GM23338 (cell line): ENCODE measurements at places on chromosomes 1 and 21. TPM values are rescaled to one million over a fixed set of nuclear protein-coding genes. Genes with fewer than 3 reads are reported as not detected.

DNA sequence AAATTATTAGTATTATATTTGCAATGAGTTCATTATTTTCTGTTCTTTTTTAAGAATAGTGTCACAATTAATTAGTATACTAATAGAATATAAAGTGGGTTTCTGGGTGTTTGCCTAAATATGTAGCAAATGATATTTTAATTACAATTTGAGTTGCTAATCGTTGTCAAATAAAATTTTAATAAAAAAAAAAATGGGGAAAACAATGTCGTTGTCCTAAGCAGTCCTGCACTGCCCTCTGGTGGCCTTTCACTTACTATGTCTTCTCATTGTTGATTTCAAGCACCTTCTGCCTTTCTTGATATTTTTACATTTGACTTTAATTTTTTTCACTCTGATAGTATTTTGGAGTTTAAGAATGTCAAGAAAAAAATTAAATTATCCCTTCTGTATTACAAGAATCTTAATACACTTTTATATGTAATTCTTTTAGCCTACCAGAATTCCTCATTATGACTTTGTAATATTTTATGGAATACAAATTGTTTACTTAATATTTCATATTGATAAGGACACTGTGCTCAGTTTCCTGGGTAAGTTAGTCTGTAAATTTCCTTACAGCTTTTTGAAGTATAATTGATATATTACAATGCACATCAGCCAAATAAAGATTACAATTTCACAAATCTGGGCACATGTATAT is 104.5 kb upstream of the FMN2 start:
- no peaks in the 10 kb centered on the region for H3K4me1 ChIP-seq
- no peaks in the 10 kb centered on the region for H3K36me3 ChIP-seq
- H3K27me3 ChIP-seq: no peaks in the 10 kb centered on the region
- H3K27ac ChIP-seq: no peak overlapping the region

DNA sequence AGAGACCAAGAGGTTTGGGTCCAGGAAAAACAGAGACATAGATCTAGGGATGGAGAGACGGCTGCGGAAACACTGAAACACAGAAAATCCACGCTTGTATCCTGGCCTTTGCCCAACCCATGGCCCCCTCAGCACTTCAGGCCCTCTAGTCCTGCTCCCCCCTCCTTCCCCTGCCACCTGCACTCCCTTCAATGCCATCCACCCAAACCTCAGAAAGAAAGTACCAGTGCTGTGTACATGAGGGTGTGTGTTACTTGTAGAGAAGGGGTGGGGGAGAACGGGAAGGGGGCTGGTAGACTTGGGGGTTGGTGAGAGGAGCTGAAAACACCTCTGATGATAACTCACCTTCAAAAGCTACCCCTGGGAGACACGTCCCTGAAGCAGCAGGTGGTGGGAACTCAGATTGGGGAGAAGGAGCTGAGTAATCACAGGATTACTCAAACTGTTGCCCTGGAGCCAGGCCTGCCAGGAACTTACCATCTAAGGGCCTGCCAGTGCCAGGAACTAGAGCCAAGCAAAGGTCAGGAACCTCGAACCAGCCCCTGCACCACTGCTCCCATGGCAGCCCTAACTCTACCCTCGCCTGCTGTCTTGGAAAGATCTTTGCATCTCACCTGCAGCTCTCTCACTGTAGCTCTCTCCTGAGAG is 11.5 kb downstream of the RORC start:
- no peaks in the 10 kb centered on the region for H3K27me3 ChIP-seq
- no peak overlapping the region for H3K27ac ChIP-seq
- H3K4me3 ChIP-seq: no peak overlapping the region
- H3K36me3 ChIP-seq: no peaks in the 10 kb centered on the region
- H3K4me1 ChIP-seq: no peaks in the 10 kb centered on the region

ZBTB8B gene
- 3.8 and 4.2 TPM in 2 replicates for total RNA-seq

- H3K4me1 ChIP-seq: peaks cover 18% of the 10 kb centered on the region
- no peaks in the 10 kb centered on the region for H3K27me3 ChIP-seq
- H3K4me3 ChIP-seq: no peak overlapping the region
- no peaks in the 10 kb centered on the region for H3K36me3 ChIP-seq
Measured at GRCh38 chr1:168391851-168392681, 111.4 kb downstream of the TBX19 start.

F5 gene
- total RNA-seq: not detected in 2 replicates

- H3K36me3 ChIP-seq: no peaks in the 10 kb centered on the region
- H3K27me3 ChIP-seq: no peaks in the 10 kb centered on the region
- no peak for DNase-seq
- no peak overlapping the region for H3K4me3 ChIP-seq
- no peaks in the 10 kb centered on the region for H3K4me1 ChIP-seq
Measured at GRCh38 chr1:98172578-98172977, 251.7 kb upstream of the DPYD start.

- H3K27me3 ChIP-seq: no peaks in the 10 kb centered on the region
- H3K4me1 ChIP-seq: no peaks in the 10 kb centered on the region
- H3K36me3 ChIP-seq: no peaks in the 10 kb centered on the region
Measured at GRCh38 chr1:90417126-90417525, 300.0 kb downstream of the BARHL2 start.

GRCh38 chr1:34379911-34380310 is 203.2 kb downstream of the C1orf94 start:
- no peak overlapping the region for H3K4me3 ChIP-seq
- no peaks in the 10 kb centered on the region for H3K27me3 ChIP-seq
- H3K27ac ChIP-seq: no peak overlapping the region
- H3K36me3 ChIP-seq: no peaks in the 10 kb centered on the region
- DNase-seq: no peak

SMIM1 gene
- 3.2 TPM in 1 of 2 replicates, not detected in the other for total RNA-seq

HTR6 gene
- total RNA-seq: 0.66 and 0.82 TPM in 2 replicates

DNA sequence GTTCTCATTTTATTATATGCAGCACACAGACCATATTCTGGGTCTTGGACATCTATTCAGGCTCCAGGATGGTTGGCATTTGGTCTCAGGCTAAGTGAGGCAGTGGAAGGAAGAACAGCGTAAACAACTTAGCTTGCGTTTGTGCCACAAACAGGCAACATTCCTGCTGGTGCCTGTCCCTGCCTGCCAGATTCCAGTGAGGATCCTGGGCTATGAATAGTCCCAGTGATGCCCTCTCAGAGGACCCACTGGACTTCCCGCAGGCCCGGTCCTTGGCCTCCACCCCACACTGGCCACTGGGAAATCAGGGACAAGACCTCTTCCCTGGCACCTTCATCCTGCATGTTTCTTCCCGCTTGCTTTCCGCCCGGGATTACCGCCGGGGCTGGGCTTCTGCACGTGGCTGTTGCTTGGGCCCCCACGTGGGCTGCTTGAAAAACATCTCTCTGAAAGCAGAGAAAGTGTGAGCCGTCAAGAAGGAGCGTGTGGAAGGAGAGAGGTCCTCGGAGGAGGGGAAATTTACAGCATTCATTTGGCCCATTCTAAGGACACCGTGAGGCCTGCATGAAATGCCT is 145.1 kb upstream of the WNT4 start:
- H3K36me3 ChIP-seq: no peaks in the 10 kb centered on the region
- no peaks in the 10 kb centered on the region; the same call in 1 of the 2 replicates for H3K4me1 ChIP-seq
- no peak overlapping the region for H3K4me3 ChIP-seq
- H3K27me3 ChIP-seq: no peaks in the 10 kb centered on the region
- DNase-seq: no peak

TMPRSS3 gene
- total RNA-seq: 0.17 TPM in 1 of 2 replicates, not detected in the other

TUFT1 gene
- total RNA-seq: 10.4 and 11.9 TPM in 2 replicates

GRCh38 chr1:222989443-222989842 is 153.6 kb downstream of the TLR5 start:
- H3K4me3 ChIP-seq: no peak overlapping the region
- no peaks in the 10 kb centered on the region for H3K27me3 ChIP-seq
- no peaks in the 10 kb centered on the region for H3K36me3 ChIP-seq
- no peak overlapping the region for H3K27ac ChIP-seq

GRCh38 chr21:26079366-26079765 is 91.2 kb downstream of the APP start:
- H3K4me1 ChIP-seq: peaks cover 78% of the 10 kb centered on the region
- no peak overlapping the region for H3K4me3 ChIP-seq
- no peak for DNase-seq
- H3K36me3 ChIP-seq: no peaks in the 10 kb centered on the region
- H3K27ac ChIP-seq: peak overlapping the region; percentile 99
- H3K27me3 ChIP-seq: no peaks in the 10 kb centered on the region

GRCh38 chr21:32102426-32102825 is 176.4 kb downstream of the MIS18A start:
- H3K36me3 ChIP-seq: no peaks in the 10 kb centered on the region
- H3K27ac ChIP-seq: no peak overlapping the region
- no peak for DNase-seq
- H3K4me3 ChIP-seq: no peak overlapping the region
